ENCODE measurements at places on chromosomes 16 and 17.

DNA sequence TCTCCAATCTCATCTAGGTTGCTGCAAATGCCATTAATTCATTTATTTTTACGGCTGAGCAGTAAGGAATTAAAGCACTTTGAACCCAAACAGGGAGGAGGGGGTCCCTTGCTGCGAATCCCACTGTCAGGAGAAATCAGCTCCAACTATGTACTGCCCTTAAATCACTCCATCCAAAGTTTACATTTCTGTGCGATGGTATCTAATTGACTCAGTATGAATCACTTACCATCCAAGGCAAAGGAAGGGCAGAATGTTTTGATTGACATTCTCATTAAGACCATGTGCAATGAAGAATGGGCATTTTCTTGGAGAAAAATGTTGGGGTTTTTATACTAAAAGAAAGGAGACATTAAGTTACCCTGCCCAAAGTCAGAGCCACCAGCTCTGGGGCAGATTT is 47.7 kb upstream of the XYLT1 start:
- DNase-seq, result no peak

DNA sequence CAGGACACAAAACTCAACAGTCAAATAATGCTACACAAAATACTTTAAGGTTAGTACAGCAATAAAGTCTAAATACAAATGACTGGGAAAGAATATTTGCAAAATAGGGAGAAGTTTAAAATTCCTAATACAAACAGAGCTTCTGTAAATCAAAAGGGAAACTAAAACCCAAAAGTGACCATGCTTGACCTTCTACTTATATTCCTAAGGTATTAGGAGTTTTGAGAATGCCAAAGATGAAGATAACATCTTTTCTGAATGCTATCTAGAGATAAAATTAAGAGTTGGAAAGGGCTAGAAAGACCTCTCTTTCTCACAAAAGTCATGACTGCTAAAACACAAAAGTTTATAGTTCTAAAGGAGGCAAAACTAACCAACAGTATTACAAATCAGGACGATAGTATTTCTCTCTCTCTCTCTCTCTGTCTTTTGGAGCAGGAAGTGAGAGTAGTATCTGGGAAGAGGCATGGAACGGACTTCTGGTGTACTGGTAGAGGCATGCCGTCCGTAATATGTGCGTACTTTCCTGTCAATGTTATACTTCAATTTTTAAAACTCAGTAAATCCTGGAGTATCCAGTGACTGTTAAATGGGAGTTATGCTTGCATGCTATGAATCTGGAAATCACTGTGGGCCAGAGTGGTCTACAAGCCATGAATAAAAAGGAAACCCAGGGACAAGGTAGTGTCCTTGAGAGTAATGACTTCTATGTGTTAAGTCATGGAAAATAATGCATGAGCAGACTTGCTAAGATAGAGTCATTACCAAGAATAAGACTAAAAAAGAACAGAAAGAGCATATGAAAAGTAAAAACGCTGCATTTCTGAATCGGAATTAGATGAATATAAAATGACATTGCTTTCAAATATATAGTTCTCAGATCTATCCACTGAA is 49.7 kb upstream of the ANKFY1 start:
- DNase-seq, result no peak

GRCh38 chr17:4331614-4332013 is 34.9 kb downstream of the UBE2G1 start:
- DNase-seq, result no peak

GRCh38 chr16:56793492-56793891 is 63.6 kb downstream of the NUP93 start:
- DNase-seq, result peak; percentile 53

DNA sequence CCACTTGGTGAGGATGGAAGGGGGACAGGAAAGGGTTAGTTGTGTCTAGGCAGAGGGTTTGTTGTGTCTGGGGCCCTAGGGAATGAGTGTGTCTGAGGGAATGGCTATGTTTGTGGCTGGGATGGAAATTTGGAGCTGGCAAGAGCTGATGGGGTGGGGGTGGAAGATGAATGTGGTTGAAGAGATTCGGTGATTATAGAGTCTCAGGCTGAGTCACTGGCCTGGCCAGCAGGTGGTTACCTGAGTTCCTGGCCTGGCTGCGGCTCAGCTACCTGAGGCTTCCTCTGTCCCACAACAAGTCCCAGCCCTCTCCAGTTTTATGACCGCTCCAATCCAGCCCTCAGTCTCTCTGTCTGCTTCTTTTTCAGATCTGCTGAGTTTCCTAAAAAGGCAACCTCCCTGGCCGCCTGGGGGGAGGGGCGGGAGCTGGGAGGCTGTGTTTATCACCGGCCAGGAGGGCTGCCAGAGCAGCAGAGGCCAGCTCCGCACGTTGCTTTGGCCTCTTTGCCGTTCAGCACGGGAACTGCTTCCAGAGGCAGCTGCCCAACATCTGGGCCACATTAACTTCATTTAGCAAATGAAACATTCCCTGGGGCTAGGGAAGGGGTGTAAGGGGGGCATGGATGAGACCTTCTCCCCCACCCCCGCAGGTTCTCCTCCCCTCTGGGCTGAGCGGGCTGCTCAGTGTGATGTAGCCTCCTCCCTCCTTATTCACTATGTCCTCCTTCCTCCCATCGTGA is 21.8 kb downstream of the ITGB3 start:
- DNase-seq, result peak; percentile 50

- DNase-seq, result no peak
These were observed 21.4 kb downstream of the PIEZO1 start for GRCh38 chr16:88763502-88764053.

GRCh38 chr17:44220213-44221083 is 973 bp upstream of the UBTF start:
- no peak for DNase-seq

- DNase-seq, result no peak
These were observed 8.4 kb downstream of the HBQ1 start for GRCh38 chr16:188674-189073.

- no peak for DNase-seq
These were observed 83.2 kb downstream of the C16orf78 start for GRCh38 chr16:49456763-49457162.

GRCh38 chr16:28621481-28622155 is 11.8 kb upstream of the SULT1A1 start:
- DNase-seq, result no peak

DNA sequence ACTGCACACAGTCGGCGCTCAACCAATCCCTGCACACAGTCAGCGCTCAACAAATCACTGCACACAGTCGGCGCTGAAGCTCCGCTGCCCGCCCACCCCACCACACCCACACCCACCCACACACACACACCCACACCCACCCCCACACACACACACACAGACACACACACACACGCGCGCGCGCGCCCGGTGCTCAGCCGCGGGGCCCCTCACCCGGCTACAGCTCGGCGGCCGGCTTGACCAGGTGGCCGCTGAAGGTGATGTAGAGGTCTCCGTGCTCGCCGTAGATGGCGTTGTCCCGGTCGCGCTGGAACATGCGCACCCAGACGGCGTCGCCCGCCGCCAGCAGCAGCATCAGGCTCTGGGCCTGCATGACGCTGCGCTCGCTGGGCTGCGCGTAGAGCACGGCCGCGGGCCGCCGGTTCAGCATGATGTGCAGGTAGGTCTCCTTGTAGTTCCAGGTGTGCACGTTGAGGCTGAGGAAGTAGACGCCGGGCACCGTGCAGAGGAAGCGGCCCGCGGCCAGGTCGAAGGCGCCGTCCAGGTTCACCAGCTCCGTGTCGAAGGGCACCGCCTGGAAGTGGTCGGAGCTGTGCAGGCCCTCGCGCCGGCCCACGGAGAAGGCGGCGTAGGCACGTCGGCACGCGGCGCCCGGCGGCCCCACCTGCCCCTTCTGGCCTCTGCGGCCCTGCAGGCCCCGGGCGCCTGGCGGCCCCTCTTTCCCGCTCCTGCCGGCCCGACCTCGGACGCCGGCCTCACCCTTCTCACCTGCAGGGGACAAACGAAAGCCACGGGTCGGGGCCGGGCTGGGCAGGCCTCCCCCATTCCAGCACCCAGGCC is 2.5 kb downstream of the C1QTNF8 start:
- no peak for DNase-seq

DNA sequence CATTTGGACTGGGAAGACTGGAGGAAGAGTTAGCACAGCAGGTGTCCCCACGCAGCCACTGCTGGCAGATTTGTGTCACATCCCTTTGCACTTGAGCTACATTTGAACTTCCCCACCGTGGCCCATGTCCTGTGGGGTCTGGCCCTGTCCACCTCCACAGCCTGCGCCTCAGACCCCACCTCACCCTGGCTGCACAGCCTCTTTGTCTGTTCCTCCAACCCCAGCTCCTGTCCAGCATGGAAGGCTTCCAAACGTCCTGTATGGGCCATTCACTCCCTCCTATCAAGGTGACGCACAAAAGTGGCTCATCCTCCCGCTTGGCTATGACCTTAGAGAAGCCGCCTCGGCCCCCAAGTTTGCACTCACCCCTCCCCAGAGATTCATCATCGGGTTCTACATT is 200.6 kb downstream of the FOXL1 start:
- DNase-seq, result no peak

GRCh38 chr17:55555772-55556171 is 44.5 kb upstream of the SMIM36 start:
- no peak for DNase-seq

DNA sequence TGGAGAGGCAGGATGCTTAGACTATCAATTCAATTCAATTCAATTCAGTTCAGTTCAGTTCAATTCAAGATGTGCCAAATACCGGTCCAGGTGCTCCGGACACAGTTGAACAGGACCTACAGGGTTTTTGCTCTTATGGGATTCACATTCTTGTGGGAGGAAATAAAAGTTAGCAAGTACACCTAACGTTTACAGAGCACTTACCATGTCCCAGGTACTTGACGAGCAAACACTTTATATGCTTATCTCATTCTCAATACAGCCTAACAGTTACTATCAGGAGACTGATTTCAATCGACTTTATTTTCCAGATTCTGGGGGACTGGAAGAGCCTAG is 467 bp upstream of the GDE1 start:
- no peak for DNase-seq

DNA sequence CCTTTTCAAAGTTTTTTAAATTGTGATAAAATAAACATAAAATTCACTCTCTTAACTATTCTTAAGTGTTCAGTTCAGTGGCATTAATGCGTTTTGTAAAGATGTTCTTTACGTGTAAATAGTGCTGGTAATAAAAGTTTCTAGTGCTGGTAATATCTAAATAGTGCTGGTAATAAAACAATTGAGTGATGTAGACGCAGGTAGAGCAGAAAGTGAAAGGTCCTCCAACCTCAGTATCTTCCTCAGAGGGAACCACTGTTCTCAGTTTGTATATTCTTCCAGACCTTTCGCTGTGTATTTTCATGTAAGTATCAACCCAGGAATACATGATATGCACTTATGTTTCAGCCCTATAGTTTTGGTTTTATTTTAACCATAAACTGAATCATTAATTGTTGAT is 53.1 kb downstream of the CLEC16A start:
- no peak for DNase-seq

DNA sequence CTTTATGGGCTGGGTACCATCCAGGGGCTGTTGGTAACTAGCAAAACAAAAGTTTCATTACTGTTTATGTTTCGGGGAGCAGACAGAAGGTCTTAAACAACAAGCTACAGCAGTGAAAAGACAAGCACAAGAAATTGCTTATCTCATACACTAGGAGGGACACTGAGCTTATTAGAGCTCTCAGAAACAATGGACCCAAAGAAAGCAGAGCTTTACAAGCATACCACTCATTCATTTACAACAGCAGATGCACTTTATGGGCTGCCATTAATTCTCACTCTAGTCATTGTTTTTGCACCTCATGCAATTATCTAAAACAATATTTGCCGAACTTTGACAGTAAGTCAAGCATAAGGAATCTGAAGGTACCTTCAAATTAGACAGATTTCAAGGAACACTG is 10.0 kb downstream of the KRT16 start:
- DNase-seq, result no peak

DNA sequence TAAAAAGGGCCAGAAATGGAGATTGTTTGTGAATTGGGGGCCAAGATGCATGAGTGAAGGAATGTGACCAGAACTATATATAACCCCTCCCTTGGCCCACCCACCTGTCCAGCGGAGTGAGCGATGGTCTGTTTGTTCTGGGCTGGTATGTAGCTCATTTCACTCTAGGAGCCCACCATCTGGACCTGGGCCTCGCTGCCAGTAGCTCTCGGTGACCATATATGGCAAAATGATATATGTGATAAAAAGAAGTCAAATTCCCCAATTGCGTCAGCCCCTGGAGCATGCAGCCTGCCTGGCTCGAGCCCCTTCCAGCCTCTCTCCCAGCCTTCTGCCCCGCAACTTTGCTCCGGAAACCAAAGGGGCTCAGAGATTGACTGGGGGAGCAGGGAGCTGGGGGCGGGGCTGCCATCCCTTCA is 47.3 kb downstream of the CCDC42 start:
- peak; percentile 82 for DNase-seq

DNA sequence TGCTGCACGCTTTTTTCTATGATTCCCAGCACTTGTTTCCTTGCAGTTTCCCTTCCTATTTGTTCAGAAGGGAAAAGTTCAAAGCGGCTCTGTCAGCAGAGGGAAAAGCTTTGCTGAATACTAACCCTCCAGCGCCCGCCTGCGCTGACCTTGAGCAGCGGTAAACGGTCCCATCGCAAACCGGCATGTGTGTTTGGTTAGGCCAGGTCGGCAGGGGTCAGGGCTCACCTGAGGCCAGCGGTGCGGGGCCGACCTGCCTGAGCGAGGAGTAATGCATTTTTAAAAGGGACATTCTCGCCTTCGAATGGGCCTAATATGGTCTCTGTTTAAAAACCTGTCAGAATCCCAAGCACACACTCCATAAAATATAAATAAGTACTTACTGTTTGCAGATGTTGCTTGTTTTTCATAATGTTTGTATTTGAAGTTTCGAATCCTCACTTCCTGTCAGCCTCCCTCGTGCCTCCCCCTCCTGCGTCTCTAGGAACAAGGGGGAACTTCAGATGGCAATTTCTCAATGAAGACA is 110.1 kb downstream of the IRX3 start:
- DNase-seq, result no peak

DNA sequence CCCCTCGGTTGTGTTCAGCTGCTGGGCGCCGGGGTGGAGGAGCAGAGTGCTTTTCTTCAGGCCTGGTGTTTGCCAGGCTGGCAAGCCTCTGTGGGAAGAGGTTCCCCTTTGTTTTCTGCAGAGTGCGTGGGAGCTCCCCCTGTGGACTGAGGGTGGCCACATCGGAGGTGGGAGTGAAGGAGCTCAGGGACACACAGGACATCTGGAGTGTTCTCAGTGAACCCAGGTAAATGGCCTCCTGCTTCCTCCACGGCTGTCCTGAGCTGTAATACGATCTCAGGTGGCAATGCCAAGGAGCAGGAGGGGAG is 39.2 kb upstream of the IRF8 start:
- DNase-seq, result no peak

Data from brain microvascular endothelial cell (primary cell).